ENCODE measurements at places on chromosomes 2 and 18. TPM values are rescaled to one million over a fixed set of nuclear protein-coding genes. Genes with fewer than 3 reads are reported as not detected.

- no peak for DNase-seq
- H3K27ac ChIP-seq = no peak overlapping the region
- H3K27me3 ChIP-seq = peaks cover 8% of the 10 kb centered on the region
Measured at GRCh38 chr18:21389903-21390302, 147.9 kb downstream of the GREB1L start.

GRCh38 chr2:69436596-69436937 lies 668 bp downstream of the NFU1 start:
- H3K4me3 ChIP-seq = peak overlapping the region; percentile 94
- H3K27ac ChIP-seq = peak overlapping the region; percentile 96
- H3K27me3 ChIP-seq = no peaks in the 10 kb centered on the region
- no peak for DNase-seq
- H3K4me1 ChIP-seq = peaks cover 33% of the 10 kb centered on the region

Gene SAP130
- 36.6 TPM for total RNA-seq

DNA sequence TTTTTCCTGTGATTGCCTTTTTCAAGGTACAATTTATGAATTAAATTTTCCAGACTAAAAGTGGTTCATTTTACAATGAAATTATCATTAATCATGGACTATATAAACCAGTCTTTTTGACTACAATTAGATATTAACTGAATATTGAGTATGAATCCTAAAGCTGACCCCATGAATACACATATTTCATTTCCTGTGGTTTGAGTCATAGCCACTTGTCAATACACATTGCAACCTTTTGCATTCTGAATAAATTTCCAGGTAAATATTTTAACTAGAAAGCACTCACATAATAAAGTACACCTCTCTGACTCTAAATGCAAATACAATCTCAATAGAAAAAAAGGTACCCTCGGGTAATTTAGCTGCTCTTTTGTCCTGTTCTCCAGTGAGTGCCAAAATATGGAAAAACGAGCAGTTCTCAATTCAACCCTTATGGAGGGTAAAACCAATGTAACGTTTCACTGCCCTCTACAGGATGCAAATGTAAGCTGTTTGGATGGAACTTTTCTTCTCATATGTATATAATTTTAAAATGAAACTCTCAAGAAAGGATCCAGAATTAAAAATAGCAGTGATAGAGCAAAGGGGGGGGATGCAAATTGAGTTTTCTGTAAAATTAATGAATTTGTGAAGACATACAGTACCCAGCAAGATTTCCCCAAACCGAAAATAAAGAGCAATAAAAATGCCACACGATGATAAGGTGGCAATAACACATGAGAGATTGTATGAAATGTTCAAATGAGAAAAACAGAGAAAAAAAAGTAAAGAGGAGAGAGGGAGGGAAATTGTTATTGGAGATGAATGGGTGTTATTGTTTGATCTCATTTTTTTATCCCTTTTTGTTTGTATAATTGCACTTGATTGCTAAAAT lies 1795.7 kb upstream of the PIK3C3 start:
- no peak overlapping the region for H3K27ac ChIP-seq
- no peak for DNase-seq
- H3K36me3 ChIP-seq = no peaks in the 10 kb centered on the region
- no peak overlapping the region for H3K4me3 ChIP-seq
- H3K27me3 ChIP-seq = no peaks in the 10 kb centered on the region

Gene GPC1
- 7.9 TPM for total RNA-seq

Gene POLR1B
- total RNA-seq = 29.0 TPM

DNA sequence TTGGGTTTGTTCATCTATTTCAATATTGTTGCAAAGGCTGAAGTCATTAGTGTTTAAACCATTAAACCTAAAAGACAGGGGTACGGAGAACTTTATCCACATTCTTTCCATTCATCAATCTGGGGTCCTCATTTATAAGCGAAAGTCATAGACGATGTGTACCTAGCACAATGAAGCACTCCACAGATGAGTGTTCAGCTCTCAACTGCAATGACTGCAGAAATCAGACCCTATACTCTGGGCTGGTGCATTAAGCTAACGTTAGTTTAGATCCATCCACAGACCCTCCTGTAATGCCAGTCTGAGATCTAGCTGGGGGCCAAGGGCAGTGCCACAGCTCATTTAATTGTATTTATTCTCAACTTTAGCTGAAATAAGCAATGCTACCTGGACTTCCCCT lies 155.2 kb downstream of the AFF3 start:
- peaks cover 4% of the 10 kb centered on the region for H3K27me3 ChIP-seq
- no peaks in the 10 kb centered on the region for H3K4me1 ChIP-seq
- DNase-seq = no peak
- no peak overlapping the region for H3K4me3 ChIP-seq

Gene C2orf72
- total RNA-seq = 0.98 TPM

DNA sequence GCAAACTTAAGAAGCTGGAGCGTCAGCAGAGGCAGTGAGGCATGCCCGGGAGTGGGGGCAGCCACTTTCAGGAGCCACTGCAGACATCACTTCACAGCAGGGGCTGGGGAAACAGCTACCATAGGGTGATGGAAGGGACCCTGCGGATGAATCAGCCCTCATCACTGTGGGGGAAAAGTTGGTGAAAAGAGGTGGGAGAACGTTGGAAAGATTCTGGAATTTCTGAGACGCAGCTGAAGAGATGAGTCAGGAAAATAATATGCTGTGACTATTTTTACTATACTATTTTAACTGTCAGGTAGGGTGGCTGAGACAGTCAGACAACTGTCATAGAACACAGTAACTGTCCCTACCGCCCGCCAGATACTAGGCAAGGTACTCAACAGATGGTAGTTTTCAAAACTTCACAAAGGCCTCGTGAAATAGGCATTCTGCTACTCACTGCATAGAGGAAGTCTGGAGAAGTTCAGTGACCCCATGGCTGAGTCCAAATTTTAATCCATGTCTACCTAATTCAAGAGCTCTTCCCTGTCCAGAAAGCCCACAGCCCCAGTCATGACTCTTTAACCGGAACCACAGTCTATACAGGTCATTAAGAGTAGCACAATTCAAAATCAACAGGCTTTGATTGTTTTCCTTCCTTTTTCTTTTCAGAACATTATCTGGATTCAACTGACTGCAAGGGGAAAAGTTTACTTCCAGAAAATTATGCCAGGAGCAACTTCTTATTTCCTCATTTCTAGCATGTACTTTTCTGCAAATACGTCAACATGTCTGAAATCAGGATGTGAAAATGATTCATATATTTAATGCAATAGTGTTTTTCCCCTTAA lies 39.3 kb upstream of the EPB41L3 start:
- H3K36me3 ChIP-seq = no peaks in the 10 kb centered on the region
- no peaks in the 10 kb centered on the region for H3K4me1 ChIP-seq
- H3K4me3 ChIP-seq = no peak overlapping the region
- H3K27ac ChIP-seq = no peak overlapping the region

- no peak overlapping the region for H3K27ac ChIP-seq
- DNase-seq = no peak
- no peaks in the 10 kb centered on the region for H3K4me1 ChIP-seq
- H3K36me3 ChIP-seq = no peaks in the 10 kb centered on the region
- H3K27me3 ChIP-seq = peaks cover 4% of the 10 kb centered on the region
Measured at GRCh38 chr2:42999391-42999841, 207.0 kb upstream of the HAAO start.

GRCh38 chr2:33488178-33488690 lies 11.8 kb downstream of the RASGRP3 start:
- peaks cover 2% of the 10 kb centered on the region for H3K27me3 ChIP-seq
- peak overlapping the region; percentile 56 for H3K27ac ChIP-seq
- H3K4me1 ChIP-seq = peaks cover 47% of the 10 kb centered on the region
- H3K4me3 ChIP-seq = no peak overlapping the region
- DNase-seq = no peak
- peaks cover 48% of the 10 kb centered on the region for H3K36me3 ChIP-seq

Gene MTHFD2
- 277 TPM for total RNA-seq

- no peak for DNase-seq
- no peaks in the 10 kb centered on the region for H3K27me3 ChIP-seq
- no peak overlapping the region for H3K27ac ChIP-seq
- no peaks in the 10 kb centered on the region for H3K36me3 ChIP-seq
- H3K4me1 ChIP-seq = no peaks in the 10 kb centered on the region
- no peak overlapping the region for H3K4me3 ChIP-seq
Measured at GRCh38 chr2:221064880-221065279, 507.2 kb downstream of the EPHA4 start.

DNA sequence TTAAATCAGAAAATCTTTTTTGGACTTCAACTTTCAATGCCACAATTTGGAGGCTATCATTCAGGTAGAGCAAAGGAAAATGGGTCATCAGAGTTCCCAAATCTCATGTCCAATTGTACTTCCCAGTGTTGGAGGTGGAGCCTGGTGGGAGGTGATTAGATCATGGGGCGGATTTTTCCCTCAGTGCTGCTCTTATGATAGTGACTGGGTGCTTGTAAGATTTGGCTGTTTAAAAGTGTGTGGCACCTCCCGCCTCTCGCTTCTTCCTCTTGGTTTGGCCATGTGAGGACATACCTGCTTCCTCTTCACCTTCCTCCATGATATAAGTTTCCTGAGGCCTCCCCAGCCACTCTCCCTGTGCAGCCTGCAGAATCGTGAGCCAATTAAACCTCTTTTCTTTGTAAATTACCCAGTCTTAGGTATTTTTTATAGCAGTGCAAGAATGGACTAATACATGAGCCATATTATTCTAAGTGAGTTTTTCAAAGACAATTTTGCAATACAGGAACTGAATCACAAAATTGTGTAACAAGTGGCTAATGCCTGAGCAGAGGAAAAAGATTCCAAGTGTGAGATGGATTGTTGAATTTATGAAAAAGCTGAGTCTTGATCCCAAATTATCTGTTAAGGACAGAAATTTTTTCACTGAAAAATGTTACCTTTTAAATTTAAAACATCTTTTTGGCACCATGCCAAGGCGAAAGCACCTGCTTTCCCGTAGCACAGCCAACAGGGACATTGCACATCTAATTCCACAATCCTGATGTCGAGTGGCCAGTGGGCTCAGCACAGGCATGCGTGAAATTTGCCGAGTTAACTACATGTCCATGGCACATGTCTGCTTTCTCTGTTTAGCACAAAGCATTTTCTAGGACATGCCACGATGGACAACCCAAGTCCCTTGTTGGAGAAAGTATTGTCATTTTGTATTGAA lies 150.9 kb downstream of the COL6A3 start:
- no peak for DNase-seq
- no peaks in the 10 kb centered on the region for H3K36me3 ChIP-seq
- H3K27me3 ChIP-seq = peaks cover 5% of the 10 kb centered on the region
- H3K27ac ChIP-seq = no peak overlapping the region
- H3K4me1 ChIP-seq = no peaks in the 10 kb centered on the region

DNA sequence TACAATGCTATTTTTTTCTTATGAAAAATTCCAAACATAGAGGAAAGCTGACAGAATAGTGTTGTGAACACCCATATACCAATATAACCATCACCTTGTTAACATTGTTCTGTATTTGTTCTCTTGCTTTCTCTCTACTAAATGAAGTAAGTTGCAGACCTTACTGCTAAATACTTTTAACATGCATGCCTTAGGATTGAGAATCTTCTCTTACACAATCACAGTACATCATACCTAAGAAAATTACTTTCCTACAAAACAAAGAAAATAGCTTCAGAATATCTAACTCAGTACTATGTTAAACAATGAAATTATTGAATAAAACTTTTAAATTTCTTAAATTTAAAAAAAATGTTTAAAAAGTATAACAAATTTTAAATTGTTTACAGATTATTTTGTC lies 136.5 kb downstream of the UBR3 start:
- H3K4me1 ChIP-seq = no peaks in the 10 kb centered on the region
- H3K4me3 ChIP-seq = no peak overlapping the region
- no peaks in the 10 kb centered on the region for H3K27me3 ChIP-seq
- H3K36me3 ChIP-seq = peaks cover 7% of the 10 kb centered on the region

- DNase-seq = no peak
- H3K27ac ChIP-seq = no peak overlapping the region
- H3K36me3 ChIP-seq = no peaks in the 10 kb centered on the region
- H3K4me3 ChIP-seq = no peak overlapping the region
- H3K27me3 ChIP-seq = no peaks in the 10 kb centered on the region
- no peaks in the 10 kb centered on the region for H3K4me1 ChIP-seq
Measured at GRCh38 chr2:34371711-34372110, 772.6 kb upstream of the FAM98A start.

Gene CHRNG
- total RNA-seq = not detected

DNA sequence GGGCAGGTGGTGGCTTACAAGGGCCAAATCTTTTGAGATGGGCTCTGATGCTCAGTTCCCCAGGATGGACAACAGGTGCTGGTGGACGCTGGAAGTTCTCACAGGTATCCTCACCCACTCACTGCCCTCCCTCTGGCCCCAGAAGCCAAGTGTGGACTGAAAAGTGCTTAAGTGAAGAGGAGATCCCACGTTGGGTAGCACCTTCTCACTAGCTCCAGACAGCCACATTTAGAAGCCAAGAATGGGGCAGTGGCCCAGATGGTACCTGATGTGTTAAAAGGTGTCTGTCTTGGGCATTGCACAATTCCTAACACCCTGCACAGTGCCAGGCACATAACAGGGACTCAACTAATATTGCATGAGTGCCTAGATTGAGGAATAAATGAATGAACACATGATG lies 115.3 kb upstream of the TEX51 start:
- no peak overlapping the region for H3K27ac ChIP-seq
- DNase-seq = no peak
- H3K4me1 ChIP-seq = no peaks in the 10 kb centered on the region
- H3K36me3 ChIP-seq = no peaks in the 10 kb centered on the region

DNA sequence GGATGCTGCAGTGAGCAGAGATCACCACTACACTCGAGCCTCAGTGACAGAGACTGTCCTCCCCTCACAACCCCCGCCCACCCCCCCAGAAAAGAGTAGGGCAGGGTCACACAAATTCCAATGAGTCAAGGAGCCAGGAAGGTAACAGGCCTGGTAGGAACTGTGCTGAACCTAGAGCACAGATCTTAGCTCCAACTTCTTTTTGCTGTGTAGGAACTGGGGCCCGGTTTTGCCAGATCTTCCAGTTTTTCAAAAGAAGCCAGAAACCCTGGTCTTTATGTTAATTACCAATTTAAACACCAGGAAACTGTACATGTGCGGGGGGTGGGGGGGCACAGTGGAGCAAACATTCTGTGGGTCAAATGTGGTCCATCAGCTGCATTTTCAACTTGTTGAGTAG lies 71.0 kb downstream of the PRPF40A start:
- no peak for DNase-seq
- no peak overlapping the region for H3K27ac ChIP-seq
- H3K4me1 ChIP-seq = no peaks in the 10 kb centered on the region
- peaks cover 14% of the 10 kb centered on the region for H3K36me3 ChIP-seq
